Kidney glomerular epithelial cell (primary cell): ENCODE measurements at places on chromosomes 5 and 9.
A peak's percentile ranks its signal among the peaks of the same experiment; 100 is the strongest.

GRCh38 chr9:116951588-116952435 is 264.7 kb downstream of the TRIM32 start:
- DNase-seq = peak; percentile 93

DNA sequence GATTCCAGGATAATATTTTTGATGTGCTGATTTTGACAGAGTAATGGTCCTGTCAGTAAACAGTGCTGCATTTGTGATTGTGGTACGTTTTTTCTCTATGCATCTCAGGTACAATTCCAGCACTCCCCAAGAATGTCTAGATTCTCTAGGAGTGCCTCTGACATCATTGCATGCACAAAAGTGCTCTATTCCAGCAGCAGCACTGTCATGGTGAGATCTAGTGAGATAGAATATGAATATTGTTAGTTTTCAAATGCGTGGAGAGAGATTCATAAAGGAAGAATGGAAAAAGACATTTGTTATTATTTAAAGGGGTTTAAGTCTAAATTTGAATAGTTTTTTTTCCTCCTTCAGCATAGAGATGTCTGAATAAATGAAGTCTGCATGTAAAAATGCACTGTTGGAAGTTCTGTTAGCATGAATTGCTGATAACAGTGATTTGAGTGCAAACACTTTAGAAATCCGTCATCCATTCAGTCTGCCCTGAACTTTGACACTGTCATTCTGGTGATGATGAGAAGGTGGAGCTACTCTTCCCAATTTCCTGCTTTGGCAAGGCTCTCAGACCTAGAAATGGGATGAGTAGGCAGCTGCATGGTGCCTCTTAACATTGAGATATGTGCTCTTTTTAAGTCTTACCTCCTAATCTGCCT is 84.6 kb downstream of the GAPVD1 start:
- DNase-seq = no peak

GRCh38 chr9:14314424-14314928 is 535 bp upstream of the NFIB start:
- DNase-seq = peak; percentile 70

DNA sequence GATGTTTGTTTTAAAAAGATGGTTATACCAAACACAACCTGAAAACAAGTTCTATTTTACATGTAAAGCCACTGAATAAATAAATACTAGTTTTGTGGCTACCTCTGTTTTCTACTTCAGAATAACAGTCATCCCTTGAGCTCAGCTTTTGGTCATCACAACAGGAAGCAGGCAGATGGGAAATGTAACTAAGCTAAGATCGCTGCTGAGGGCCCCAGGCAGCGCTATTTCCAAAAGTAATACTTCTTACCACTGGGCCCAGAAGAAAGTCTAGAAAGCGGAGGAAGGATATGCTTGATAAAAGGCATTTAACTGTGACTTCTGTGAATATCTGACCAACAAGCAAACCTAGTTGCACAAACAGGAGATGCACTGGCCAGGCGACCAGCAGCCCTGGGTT is 61.4 kb downstream of the SERINC5 start:
- no peak for DNase-seq

DNA sequence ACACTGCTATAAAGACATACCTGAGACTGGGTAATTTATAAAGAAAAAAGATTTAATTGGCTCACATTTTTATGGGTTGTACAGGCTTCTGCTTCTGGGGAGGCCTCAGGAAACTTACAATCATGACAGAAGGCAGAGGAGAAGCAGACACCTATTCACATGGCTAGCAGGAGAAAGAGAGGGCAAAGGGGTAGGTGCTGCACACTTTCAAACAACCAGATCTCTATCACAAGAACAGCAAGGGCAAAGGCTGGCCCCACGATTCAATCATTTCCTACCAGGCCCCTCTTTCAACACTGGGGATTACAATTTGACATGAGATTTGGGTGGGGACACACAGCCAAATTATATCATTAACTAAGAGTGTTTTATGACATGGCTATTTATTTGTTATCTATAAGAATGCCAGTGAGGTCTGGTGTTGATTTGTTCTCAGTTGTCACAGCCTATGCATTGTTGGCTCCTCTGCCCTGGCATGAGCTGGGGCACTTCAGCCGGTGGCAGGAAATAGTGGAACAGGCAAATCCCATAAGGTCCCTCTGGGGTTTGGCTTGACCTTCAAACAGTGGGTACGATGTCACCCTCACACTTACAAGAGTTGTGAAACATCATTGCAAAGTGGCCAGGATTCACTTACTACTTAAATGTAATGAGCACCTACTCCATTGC is 44.1 kb downstream of the SPARC start:
- DNase-seq = no peak

DNA sequence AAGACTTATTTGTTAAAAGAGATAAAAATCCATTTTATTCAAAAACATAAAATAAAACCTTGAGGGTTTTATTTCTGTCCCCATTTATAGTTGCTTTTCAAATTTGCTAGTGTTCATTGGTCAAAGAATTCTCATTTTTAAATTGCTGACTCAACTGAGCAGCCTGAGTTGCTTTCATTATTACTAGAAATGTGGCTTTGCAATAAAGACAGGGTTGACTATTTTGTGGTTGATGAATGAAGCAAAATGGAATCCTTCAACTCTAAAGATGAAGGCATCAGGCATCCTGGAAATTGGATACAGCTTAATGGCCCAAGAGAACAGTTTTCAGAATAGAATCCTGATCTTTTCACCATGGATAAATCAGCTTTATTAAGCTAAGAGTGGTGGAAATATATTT is 23.9 kb upstream of the PPP3R2 start:
- DNase-seq = no peak

- no peak for DNase-seq
These were observed 179.8 kb upstream of the PLPPR1 start for GRCh38 chr9:100848726-100849125.

DNA sequence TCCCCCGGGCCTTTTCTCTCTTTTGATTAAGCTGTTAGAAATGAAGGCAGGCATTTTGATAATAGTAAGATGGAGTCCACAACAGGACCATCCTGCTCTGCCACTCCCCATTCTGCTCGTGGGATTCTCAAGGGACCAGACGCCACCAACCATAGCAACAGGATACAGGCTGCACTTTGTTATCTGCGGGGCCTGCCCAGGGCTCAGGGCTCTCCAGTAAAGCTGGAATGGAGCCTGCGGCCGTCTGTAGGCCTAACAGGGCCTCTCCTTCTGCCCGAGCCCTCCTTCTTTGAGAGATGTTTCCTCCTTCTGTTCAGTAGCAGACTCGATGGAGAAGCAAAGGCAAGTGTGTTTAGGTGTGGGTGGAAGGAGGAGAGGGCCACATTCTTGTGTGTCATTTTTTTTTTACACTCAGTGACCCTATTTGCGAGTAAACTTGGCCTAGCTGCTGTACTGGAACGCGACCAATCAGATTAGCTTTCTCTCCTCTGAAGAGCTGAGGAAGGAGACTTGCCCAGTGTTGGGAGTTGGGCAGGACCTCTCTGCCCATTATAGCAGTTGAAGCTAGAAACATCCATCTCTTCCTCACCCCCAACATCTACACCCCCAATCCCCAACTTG is 8.9 kb upstream of the EPB41L4B start:
- DNase-seq = no peak

- DNase-seq = no peak
These were observed 96.2 kb downstream of the DROSHA start for GRCh38 chr5:31435730-31436129.

GRCh38 chr5:67291066-67291465 is 94.5 kb upstream of the CD180 start:
- no peak for DNase-seq

GRCh38 chr5:142934051-142934762 is 164.0 kb downstream of the ARHGAP26 start:
- no peak for DNase-seq

- DNase-seq = peak; percentile 7
These were observed 44.8 kb downstream of the PAPPA start for GRCh38 chr9:116198344-116198743.

GRCh38 chr9:83336706-83337105 is 201.5 kb downstream of the FRMD3 start:
- DNase-seq = peak; percentile 1

DNA sequence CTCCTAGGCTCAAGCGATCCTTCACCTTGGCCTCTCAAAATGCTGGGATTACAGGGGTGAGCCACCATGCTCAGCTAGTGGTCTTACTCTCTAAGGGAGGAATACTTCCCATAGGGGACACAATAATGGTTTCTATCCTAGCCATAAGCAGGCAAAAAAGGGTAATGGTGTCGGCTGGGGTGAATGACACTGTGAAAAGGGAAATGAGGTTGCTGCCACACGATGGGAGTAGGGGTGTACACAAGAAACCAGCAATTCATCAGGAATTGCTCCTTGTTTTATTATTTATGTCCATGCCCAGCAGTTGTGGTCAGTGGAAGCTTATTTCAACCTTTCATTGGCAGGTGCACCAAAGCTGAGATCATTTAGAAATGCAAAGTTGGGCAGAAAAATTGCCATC is 70.3 kb upstream of the ZFR start:
- DNase-seq = no peak

DNA sequence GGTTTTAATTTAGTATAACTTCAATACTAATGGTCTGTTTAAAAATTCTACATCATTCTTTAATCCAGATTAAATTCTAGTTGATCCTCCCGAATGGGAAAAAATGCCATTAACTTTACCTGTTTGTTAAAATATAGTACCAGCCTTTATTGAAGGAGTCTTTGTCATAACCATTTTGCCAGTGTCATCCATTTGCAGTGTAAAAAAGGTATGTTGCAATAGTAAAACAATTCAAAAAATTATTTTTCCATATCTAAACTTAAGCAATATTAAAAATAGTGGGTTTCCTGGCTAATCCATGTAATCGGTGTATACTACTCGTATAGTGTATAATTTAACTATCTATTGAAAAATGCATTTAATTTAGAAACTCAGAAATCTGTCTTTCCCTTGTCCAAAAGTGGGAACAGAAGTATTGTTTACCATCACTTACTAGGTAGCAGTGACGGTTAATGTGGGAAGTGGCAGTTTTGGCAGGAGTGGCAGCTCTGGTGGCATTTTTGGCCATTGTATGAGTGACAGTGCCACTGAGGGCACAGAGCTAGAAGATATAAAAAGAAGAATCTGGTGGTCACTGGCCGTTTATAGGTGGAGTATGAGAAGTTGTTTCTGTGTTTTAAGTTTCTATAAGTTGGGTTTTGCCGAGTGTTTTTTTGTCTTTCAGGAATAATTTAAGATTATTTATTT is 1.9 kb downstream of the AP3S1 start:
- no peak for DNase-seq

DNA sequence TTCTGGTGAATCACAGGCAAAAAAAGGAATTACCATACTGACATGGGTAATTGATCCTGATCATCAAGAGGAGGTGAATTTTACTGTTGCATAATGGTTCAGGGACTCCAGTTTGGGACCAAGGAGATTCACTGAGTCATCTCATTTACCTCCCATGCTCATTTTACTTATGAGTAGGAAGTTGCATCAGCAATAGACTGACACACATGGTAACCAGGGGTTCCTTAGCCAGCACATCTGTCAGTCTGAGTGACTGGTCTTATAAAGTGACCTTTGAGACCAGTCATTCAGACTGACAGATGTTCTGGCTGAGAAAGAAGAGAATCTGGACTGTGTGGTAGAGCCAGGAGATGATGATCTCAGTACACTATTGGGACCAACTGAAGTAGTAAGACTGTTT is 384.6 kb upstream of the CD180 start:
- no peak for DNase-seq

DNA sequence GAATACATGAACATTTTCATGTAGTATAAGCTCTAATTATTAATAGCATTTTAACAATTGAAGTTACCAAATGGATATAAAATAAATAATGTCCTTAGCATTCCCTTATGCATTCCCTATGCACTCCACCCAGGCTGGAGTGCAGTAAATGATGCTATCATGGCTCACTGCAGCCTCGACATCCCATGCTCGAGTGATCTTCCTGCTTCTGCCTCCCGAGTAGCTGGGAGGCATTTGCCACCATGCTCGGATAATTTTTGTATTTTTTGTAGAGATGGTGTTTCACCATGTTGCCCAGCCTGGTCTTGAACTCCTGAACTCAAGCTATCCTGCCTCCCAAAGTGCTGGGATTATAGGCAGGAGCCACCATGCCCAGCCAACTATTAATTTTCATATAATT is 184.0 kb downstream of the PBX3 start:
- no peak for DNase-seq

- no peak for DNase-seq
These were observed 50.2 kb upstream of the SNAPC3 start for GRCh38 chr9:15372455-15372854.

DNA sequence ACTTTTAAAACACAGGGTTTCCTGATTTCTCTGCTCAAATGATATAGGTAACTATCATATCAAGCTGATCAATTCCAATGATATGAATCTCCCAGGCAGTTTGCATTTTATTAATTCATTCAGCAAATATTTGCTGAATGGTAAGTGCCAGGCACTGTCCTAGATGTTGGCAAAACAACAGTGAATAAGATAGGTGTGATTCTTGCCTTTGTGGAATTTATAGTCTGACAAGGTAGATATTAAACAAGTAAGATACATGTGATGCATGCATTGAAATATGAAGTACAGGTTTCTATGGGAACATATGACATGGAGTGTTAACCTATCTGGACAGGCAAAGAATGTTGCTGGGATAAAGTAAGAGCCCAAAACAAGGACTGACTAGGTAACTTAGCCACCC is 231.8 kb upstream of the DAB2 start:
- no peak for DNase-seq

DNA sequence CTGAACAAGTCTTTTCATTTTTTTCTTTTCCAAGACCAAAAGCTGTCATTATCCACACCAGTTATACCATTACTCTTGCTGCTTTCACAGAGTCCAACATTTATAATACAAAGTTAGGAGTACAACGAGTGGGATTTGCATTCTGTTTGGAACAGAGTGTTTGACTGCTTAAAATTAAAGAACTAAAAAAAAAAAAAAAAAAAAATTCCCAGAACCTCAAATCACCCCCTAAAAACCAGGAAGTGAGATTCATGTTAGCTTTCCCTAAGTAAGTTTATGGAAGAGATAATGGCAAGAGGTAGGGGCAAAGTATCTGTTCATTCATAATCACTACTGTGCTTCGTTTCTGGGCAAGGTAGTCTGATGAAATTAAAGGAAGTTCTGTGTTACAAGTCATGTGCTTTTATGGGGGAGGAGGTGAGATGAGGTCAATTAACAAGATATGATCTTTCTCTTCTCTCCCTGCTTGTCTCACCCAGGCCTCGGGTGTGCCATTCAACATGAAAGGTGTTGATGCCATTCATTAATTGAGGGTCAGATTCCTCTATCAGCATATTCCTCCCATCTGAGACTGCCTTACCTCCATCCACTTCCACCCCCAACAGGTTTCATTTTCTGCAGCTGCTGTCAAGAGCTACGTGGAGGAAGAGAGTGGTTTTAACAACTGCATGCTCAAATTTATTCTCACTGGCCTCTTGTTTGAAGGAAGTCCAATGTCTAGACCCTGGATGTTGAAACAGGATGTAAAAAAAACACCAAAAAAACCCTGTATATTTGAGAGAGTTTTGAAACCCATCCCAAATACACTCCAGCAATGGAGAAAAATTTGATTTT is 58.1 kb downstream of the MARCHF3 start:
- no peak for DNase-seq
